GM23338 (cell line): ENCODE measurements at places on chromosomes 16 and 17.
A peak's percentile ranks its signal among the peaks of the same experiment; 100 is the strongest.

- no peak for DNase-seq
Observed at GRCh38 chr17:39208136-39208535, 8.1 kb downstream of the RPL19 start.

- DNase-seq, result peak; percentile 77
Observed at GRCh38 chr16:52470585-52470984, 76.4 kb downstream of the TOX3 start.

- no peak for DNase-seq
Observed at GRCh38 chr17:17787568-17787967, 49.2 kb downstream of the SREBF1 start.

- DNase-seq, result peak; percentile 41
Observed at GRCh38 chr17:50627782-50628601, 6.7 kb upstream of the ABCC3 start.

GRCh38 chr17:39889200-39889599 is 21.2 kb downstream of the ZPBP2 start:
- no peak for DNase-seq
